CD4-positive, alpha-beta T cell (primary cell): ENCODE measurements at places on chromosomes 7 and 10.

DNA sequence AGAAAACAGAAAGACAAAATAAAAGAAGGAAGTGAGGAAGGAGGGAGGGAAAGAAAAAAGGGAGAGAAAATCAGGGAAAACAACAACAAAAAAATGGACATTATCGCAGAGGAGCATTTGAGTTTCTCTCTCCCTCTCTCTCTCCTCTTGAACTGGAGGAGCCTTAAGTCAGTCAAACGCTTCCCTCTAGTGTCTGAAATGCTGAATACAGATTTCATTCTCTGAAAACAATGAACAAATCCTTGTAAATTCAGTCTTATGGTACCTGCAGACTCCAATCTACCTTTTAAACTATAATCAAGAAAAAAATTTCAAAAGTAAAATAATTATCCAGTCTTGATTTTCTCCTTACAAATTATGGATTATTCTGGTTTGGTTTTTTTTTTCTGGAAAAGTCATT lies 89.2 kb upstream of the PFKP start:
- DNase-seq: no peak

DNA sequence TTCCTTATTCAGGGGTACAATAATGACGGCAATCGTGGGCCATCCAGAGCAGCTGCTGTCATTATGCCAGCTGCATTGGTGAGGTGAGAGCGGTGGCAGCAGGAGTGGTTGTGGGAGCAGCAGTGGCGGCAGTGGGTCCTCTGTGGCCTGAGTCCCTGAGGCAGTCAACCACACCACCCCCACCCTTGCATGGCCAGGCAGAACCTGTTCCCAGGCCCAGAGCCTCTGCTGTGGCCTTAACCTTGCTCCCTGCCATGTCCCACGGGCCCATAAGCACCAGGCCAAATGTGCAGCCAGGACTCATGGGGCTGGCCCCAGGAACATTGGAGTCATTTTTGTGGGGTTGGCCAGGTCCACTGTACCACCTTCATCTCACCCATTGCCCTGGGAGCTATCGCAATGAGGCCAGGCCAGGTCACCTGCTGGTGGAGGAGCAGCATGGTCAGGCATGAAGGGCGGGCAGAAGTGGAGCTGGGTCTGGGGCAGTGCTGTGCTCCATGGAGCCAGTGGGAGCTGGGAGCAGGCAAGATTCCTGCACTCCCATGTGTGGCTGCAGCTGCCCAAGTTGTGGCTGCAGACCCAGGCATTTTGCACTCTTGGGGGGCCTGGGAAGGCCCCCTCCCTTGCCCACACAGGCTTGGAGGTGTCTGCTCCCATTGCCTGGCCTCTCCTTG lies 213.5 kb downstream of the GPR158 start:
- DNase-seq: no peak

GRCh38 chr7:110407242-110407641 lies 683.7 kb upstream of the LRRN3 start:
- DNase-seq: no peak

DNA sequence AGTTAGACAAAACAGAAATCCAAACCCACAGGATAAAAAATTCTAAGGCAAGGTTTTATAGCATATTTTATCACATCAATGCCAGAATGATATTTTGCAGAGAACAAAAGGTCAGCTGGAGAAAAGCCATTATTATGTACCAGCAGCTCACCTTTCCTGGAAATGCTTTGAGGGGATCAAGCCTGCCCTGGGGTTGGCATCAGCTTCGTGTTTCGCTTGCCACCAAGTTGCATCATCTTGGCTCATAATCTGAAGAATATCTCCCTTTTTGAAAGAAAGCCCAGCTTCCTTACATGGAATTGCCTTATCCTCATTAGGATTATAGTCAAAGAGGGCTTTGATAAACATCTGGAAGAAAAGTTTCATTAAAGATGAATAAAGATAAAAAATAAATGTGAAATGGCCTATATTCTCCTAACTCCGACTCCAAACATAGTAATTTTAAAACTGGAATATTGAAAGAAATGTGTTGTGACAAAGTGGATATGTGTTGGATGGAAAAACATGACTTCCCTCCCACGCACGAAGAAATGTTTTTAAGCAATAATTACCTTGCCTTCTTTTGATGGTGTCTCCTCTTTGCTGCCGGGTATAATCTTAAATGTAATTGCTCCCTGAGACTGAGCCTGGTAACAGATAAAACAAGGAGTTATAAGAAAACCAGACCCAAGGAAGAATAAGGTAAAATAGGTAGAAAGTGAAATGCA lies 121.3 kb upstream of the ODAD2 start:
- DNase-seq: no peak

DNA sequence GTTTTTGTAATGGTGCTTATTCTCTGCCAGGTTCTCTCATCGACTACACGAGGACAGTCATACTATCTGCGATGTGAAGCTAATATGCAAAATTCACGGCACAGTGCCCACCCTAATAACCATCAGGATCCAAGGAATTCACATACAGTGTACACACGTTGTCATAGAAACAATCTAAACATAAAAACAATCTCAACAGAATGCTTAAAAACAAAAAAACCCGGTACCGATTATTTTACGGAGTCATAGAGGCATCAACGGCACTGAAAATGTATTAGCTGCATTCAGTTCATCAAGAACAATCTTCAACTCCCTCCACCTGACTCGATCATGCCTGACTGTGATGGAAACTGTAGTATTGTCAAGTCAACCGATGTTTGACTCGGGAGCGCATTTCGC lies 628 bp downstream of the MRPS33 start:
- peak; percentile 14 for DNase-seq

DNA sequence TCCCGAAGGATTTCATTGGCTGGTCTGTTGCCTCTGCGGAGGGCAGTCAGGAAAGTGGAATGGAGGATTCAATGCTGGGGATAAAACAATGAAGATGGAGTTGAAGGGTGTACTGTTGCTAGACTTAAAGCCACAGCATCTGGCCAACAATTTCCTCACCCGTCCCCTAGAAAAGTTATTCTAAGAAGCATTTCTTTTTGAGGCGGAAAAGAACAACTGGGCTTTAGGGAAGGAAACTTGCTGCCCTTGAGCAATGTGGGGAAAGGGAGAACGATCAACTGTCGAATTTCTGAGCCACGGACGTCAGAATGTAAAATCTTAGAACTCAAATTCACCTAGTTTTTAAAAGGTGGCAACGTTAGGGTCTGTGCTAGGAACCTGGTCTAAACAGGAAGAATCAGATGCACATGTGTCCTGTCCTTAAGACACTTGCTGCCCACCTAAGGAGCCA lies 664 bp downstream of the FMC1 start:
- no peak for DNase-seq

DNA sequence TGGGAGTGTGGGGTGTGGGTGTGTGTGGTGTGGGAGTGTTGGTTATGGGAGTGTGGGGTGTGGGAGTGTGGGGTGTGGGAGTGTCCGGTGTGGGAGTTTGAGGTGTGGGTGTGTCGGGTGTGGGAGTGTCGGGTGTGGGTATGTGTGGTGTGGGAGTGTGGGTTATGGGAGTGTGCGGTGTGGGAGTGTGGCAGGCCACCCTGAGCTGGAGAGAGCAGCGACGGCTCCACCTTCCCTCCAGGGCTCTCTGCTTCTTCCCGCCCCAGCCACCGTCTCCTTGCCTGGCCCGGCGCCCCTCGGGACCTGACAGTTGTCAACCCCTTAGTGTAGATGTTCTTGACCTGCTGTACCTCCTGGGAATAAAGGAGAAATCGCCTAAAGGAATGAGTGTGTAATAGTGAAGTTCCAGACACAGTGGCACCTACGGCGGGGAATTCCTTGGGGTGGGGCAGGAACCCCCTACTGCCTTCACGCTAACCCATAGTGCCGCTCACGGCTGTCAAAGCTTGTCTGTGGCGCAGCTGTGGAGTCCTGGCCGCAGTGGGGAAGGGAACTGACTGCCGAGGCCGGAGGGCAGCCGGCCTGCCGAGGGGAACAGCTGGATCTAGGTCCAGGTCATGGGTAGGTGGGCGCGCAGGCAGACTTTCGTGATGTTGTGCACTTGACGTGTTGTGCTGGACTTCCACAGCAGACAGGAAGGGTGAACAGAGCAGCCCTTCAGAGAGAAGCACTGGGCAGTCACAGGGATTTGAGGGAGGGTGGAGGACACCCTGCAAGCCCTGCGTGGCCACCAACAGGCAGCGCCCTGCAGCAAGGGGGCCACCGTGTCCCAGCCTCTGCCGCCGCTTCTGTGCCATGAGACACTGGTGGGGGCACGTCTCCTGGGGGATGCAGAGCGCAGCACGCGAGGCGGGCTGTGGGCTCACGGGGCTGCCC lies 49.0 kb upstream of the EN2 start:
- DNase-seq: no peak

GRCh38 chr7:99402854-99403253 lies 5.5 kb downstream of the PDAP1 start:
- no peak for DNase-seq

DNA sequence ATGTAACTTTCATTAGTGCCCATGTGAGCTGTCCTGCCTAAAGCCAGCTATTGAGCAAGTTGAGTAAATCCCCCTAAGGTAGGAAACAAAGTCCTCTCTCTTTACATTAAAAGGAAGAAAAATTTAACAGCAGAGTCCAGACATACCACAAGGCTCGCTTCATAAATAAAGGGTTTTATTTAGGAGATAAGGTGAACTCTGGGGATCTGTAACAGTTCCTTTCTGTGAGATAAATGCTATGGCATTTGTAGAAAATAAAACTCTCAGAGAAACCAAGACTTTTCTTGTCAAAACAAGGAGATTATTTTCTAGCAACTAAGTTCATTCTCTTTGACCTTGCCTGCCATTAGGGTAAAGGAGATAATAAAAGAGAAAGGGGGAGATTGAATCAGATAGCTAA lies 32.3 kb upstream of the LYZL1 start:
- no peak for DNase-seq

DNA sequence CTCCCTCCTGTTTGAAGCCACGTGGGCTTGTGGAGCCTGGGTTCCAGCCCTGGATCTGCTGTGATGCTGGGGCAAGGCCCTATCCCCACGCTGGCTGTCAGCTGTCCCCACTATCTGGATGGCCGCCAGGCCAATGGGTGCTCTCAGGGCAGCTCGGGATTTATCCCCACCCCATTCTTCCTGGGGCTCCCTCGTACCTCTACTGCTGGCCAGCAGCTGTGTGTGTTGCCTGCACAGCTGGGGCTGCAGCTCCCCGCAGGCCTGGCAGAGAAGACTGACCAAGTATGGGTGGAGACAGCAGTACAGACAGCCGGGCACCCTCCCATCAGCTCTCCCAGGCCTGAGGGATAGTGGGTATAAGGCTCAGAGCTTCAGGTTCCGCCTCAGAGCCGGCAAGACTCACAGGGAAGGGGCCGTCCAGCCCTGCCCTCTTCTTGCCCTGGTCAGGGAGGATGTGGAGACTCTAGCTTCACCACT lies 13.6 kb downstream of the CLIP2 start:
- no peak for DNase-seq

DNA sequence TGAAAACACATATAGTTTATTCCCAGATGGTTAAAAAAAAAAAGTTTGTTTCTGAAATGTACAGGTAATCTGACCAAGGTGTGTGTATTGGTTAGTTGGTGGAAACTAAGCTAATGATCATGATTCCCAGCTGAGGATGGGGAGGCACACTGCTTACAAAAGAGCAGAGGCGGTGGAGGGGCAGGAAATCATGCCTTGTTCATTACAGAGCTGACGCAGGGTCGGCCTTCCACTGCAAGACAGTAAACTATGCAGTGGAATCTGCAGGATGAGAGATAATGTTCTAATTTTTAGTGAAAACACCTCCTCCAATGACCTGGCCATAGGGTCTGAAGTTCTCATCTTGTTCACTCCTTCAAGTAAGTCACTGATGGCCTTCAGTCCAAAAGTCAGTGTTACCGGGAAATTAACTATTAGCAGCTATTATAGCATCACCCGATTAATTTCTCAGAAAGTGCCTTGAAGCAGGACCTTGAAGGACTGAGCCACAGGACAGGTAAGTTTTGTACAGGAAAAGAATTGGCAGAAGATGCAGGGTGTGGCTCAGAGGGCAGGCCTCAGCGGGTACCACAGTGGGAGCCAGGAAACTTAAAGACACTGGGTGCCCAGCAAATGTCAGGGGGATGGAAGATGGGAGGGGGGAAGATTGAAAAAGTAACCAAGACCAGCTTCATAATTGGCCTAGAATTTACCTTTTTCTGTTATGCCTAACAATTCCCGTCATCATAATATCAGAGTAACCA lies 36.0 kb downstream of the MYOF start:
- no peak for DNase-seq

GRCh38 chr7:134802762-134803161 lies 23.3 kb downstream of the CALD1 start:
- DNase-seq: no peak

DNA sequence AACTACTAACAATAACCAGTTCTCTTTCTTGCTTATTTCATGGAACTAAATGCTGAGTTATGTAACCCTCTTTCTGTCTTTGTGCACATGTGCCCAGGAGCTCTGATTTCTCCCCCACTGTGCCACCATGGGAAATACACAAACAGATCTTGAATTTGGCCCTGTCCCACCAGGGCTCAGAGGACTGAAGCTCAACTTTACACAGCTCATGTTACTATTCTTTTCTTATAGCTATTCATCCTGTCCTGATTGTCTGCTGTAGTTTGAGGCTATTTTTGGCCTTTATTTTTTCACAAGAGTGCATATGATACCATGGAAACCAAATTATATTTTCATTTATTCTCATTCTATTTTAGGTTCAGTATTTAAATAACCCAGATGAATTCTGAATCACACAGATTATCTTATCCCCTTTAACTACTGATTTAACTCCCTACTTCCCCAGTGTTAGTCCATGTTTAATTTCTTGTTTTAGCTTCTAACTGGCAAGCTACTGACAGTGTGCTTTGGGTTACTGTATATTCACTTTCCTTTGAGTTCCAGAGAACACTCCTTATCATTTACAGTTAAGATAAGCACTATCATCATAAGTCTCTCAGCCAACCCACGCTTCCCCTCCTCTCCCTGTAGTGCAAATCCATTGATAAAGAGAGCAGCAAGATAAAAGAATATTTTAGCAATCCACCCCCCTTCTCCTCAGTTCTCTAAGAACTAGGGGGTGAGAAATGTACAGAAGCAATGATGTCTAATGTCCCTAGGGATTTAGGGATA lies 71.8 kb upstream of the GSDME start:
- DNase-seq: no peak

- no peak for DNase-seq
These were observed 5.5 kb upstream of the LAMB4 start for GRCh38 chr7:108135446-108136190.

GRCh38 chr10:60353519-60354258 lies 36.0 kb downstream of the ANK3 start:
- no peak for DNase-seq

GRCh38 chr7:111990643-111991042 lies 215.6 kb downstream of the DOCK4 start:
- DNase-seq: no peak

DNA sequence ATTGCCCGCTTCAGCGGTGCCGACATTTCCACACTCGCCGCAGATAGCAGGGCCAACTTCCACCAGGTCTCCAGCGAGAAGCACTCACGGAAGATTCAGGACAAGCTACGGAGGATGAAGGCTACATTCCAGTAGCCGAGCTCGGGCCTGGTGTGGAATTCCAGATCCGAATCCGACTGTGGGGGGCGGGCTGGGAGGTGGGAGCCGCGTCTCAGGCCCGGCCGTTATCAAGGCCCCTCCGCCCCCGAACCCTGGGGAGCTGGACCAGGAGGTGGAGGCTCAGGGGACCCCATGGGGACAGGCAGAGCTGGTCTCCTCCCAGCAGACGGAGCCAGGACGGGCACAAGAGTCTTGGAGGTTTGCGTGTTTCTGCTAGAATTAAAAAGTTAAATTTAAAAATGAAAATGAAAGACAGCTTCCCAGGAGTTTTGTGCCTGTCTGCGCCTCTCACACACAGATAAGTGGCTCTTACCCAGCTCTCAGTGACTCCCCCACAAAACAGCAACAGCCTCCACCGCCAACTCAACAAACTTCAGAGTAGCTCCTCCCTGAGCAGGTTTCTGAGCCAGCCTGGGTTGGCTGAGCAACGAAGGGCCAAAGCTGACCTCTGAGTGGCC lies 5.2 kb upstream of the UTF1 start:
- no peak for DNase-seq
